T-cell (primary cell): ENCODE measurements at places on chromosomes 11 and 22. TPM values are rescaled to one million over a fixed set of nuclear protein-coding genes. Genes with fewer than 3 reads are reported as not detected.

GRCh38 chr11:34929794-34930763 is 13.7 kb downstream of the PDHX start:
- H3K27ac ChIP-seq, result no peak overlapping the region
- H3K4me1 ChIP-seq, result no peaks in the 10 kb centered on the region
- no peak for DNase-seq
- H3K4me3 ChIP-seq, result no peak overlapping the region

GRCh38 chr11:127875131-127875530 is 712.2 kb downstream of the ETS1 start:
- no peaks in the 10 kb centered on the region for H3K36me3 ChIP-seq
- H3K27ac ChIP-seq, result no peak overlapping the region
- peaks cover 3% of the 10 kb centered on the region for H3K27me3 ChIP-seq
- H3K4me1 ChIP-seq, result no peaks in the 10 kb centered on the region
- no peak overlapping the region for H3K4me3 ChIP-seq

GRCh38 chr22:22616636-22617035 is 27.8 kb upstream of the GGTLC2 start:
- H3K4me3 ChIP-seq, result no peak overlapping the region

GRCh38 chr22:18091916-18092526 is 14.2 kb downstream of the PEX26 start:
- no peaks in the 10 kb centered on the region for H3K4me1 ChIP-seq
- peak overlapping the region; percentile 72 for H3K27ac ChIP-seq
- H3K27me3 ChIP-seq, result no peaks in the 10 kb centered on the region
- peak overlapping the region; percentile 43 for H3K4me3 ChIP-seq

GRCh38 chr11:78691215-78691614 is 116.6 kb upstream of the NARS2 start:
- H3K4me3 ChIP-seq, result no peak overlapping the region
- no peaks in the 10 kb centered on the region for H3K27me3 ChIP-seq
- no peaks in the 10 kb centered on the region for H3K36me3 ChIP-seq
- DNase-seq, result no peak

GRCh38 chr22:37253126-37253660 is 9.1 kb upstream of the RAC2 start:
- H3K27ac ChIP-seq, result no peak overlapping the region
- H3K36me3 ChIP-seq, result no peaks in the 10 kb centered on the region
- no peaks in the 10 kb centered on the region for H3K4me1 ChIP-seq

DNA sequence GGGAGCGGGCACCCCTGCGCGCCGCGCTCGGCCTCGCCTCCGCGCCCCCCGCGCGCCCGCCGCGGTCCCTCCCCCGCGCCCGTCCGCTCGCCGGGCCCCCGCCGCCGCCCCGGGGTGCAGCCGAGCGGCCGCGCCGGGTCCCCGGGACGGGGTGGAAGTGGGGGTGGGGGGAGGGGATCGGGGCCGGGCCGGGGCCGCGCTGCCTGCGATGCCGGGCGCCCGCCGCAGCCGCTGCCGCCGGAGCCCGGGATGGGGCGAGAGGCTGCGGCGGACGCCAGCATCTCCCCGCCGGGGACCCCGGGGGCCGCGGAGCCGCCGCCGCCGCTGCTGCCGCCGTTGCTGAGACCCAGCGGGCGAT is 365 bp downstream of the MGAT3 start:
- H3K27me3 ChIP-seq, result peaks cover 57% of the 10 kb centered on the region
- H3K36me3 ChIP-seq, result no peaks in the 10 kb centered on the region
- DNase-seq, result no peak
- H3K27ac ChIP-seq, result no peak overlapping the region
- no peak overlapping the region for H3K4me3 ChIP-seq
- H3K4me1 ChIP-seq, result peaks cover 20% of the 10 kb centered on the region

Gene LSP1
- 375 TPM for total RNA-seq

Gene LAYN
- 2.6 TPM for total RNA-seq

Gene ADORA2A
- total RNA-seq, result 35.1 TPM
